Heart left ventricle (tissue), 16 donors: ENCODE measurements at places on chromosomes 5 and 9.

DNA sequence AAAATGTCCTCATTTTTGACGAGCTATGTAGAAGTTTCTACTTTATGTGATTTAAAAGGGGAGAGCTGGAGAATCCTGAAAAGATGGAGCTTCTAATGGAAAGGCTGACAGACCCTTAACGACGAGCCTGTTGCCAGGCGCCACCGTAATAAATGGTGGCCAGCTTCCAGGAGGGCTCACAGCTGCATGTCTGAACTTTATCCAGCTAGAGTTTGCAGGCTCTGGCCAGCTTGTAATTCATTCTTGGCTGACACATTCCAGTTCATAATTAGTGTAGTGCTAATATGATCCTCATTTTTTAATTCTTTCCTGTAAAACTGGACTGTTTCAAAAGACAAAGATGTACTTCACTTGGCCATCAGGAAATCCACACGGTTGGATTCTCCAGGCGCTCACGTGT is 246.7 kb downstream of the GAS1 start:
- H3K36me3 ChIP-seq, result no peaks in the 10 kb centered on the region
- H3K27me3 ChIP-seq, result no peaks in the 10 kb centered on the region
- peak; percentile 56 for DNase-seq
- peaks cover 20% of the 10 kb centered on the region for H3K4me1 ChIP-seq
- no peak overlapping the region for H3K4me3 ChIP-seq
- no peak overlapping the region for H3K27ac ChIP-seq

GRCh38 chr9:68709291-68710110 is 4.5 kb downstream of the PIP5K1B start:
- no peak overlapping the region for H3K4me3 ChIP-seq
- H3K36me3 ChIP-seq, result no peaks in the 10 kb centered on the region
- no peak overlapping the region for H3K27ac ChIP-seq
- H3K4me1 ChIP-seq, result peaks cover 30% of the 10 kb centered on the region
- H3K27me3 ChIP-seq, result peaks cover 5% of the 10 kb centered on the region

GRCh38 chr5:162248107-162248713 is 180.6 kb downstream of the GABRG2 start:
- no peak overlapping the region for H3K4me3 ChIP-seq
- no peaks in the 10 kb centered on the region for H3K36me3 ChIP-seq
- DNase-seq, result no peak
- H3K27me3 ChIP-seq, result no peaks in the 10 kb centered on the region

GRCh38 chr5:124718380-124718789 is 28.1 kb downstream of the ZNF608 start:
- H3K27me3 ChIP-seq, result no peaks in the 10 kb centered on the region
- no peak for DNase-seq
- no peak overlapping the region for H3K27ac ChIP-seq
- no peak overlapping the region for H3K4me3 ChIP-seq
- peaks cover 13% of the 10 kb centered on the region for H3K4me1 ChIP-seq
- H3K36me3 ChIP-seq, result no peaks in the 10 kb centered on the region

DNA sequence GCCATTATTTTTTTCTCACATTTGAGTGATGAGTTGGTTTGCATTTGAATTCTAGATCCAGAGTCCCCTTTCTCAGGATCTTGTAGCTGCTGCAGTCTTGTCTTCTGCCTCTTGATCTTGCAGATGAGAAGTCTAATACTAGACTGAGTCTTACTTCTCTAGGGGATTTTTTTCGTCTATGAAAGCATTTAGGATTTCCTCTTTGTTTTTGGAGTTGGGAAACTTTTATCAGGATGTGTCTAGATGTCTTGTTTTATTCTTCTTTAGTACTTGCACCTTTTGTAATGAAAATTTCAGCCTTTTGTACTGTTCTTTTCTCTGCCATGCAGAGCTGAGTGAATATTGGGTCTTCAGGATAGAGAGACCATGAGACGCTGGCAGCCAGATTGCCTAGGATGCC is 65.4 kb downstream of the ZNF618 start:
- no peak overlapping the region for H3K4me3 ChIP-seq
- H3K27ac ChIP-seq, result no peak overlapping the region
- DNase-seq, result no peak
- H3K27me3 ChIP-seq, result no peaks in the 10 kb centered on the region
